Adrenal gland (tissue), 19 donors: ENCODE measurements at places on chromosomes 4 and X. TPM values are rescaled to one million over a fixed set of nuclear protein-coding genes. Genes with fewer than 3 reads are reported as not detected.

DNA sequence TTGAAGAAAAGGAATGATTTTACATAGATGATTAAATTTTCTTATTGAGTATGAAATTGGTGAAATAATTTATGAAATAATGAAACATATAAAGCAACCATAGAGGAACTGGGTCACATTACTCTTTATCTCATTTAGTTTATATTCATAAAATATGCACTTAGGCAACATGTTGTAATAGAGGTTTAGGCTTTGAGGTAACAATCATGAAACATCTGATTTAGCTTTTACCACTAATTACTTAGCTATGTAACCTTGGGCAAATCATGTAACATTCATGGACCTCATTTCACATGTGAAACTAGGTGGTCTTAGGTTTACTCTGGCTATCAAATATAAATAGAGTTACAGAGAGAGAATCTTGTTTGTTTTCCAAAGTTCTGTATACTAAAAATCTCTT is 54.5 kb upstream of the SMARCA5 start:
- DNase-seq = no peak

GRCh38 chr4:111919639-111920038 is 225.6 kb upstream of the FAM241A start:
- no peak for DNase-seq

- DNase-seq = no peak
These were observed 294.3 kb downstream of the GUCY2F start for GRCh38 chrX:109187473-109188168.

- DNase-seq = no peak
These were observed 134.6 kb downstream of the ARSF start for GRCh38 chrX:3175659-3176438.

GRCh38 chr4:62771983-62772557 is 1571.9 kb downstream of the ADGRL3 start:
- no peak for DNase-seq

DNA sequence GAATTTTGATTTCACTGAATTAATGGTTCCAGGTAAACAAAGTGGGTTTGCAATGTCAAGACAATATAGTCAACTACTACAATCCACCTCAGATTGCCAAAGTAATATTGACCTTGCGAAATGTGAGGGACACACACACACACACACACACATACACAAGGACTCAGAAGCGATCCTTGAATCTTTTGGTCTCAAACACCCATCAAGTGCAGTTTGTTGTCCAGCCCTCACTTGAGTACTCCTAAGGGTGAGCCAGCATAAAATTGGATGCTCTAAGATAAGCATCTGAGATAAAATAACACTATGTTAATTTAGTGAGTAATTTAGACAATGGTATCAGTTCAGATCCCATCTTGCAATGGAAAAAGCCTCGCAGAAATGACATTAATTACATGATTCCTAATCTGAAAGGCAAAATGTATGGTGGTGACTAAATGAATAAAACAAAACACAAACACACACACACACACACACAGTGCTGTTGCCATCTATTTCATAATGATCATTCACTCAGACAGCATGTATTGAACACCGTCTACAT is 102.5 kb downstream of the RASL11B start:
- DNase-seq = no peak

DNA sequence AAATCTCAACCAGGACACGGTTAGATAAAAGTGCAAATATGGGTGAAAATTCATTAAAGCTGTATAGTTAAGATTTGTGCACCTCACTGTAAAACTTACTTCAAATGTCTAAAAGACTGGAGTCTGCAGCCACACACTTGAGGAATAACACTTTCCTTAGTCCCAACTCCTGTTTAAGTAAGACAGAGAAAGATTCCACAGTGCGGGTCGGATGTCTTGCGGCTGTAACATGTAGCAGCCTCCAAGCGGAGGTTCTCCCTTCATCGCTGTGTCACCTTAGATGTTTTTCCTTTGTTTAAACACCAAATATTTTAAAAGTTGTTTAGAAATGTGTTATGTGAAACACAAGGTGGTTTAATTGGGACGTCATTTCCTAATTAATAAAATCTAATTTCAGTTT is 905 bp upstream of the MAEA start:
- DNase-seq = no peak

DNA sequence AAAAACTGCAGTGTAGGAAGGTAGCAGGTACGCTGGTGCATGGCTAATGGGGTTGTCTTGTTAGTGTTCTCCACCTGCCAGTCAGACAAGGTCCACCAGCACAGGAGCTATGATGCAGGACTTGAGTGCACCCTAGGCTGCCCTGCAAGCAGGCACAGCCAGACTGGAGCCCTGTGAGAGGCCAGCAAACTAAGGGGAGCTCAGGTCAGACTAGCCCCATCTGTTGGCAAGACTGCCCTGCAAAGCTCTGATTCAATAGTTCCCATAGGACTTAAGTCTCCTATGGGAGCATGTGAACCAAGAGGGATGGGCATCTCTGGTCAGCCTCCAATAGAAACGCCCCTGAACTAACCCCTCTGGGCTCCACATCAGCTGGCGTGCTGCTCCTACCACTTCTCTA is 1307.3 kb downstream of the C4orf33 start:
- DNase-seq = no peak

DNA sequence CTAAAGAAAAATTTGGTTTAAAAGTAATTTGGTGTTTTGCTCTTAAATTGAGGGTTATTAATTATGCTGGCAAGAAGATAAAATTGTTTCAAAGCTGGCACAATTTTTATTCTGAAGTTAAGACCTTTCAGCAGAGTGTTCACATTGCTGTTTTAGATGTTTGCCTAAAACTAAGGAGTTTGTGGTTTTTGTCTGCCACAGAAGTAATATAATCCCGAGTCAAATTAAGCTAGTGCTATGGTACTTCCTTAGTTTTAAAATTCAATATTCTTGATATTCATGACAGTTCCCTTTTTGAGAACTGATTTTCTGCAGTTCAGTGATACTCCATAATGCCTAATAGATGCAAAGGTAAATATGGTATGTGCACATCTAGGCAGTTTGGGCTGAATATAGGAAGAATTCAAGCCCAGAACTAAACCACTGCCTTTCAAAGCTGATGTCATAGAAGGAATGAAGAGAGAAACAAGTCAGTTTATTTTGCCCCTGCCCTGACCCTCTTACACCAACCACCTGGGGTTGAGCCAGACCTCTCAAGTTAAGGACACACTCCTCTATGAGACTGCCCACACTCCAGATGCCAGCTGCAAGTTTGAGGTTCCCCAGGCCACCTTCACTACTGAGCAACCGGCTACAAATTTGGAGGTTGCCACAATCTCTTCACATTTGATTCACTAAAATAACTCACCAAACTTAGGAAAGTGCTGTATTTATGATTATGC is 32.1 kb upstream of the VEGFC start:
- DNase-seq = no peak

Gene GNRHR
- not detected for polyA plus RNA-seq

Gene STARD8
- polyA plus RNA-seq = 2.8 TPM

Gene ASMT
- 0.74 TPM for polyA plus RNA-seq
